ENCODE measurements at places on chromosomes 1 and 21.

GRCh38 chr1:230067419-230067870, 407 bp downstream of the GALNT2 start:
- DNase-seq = no peak

GRCh38 chr1:114627107-114627506, 42.7 kb downstream of the DENND2C start:
- DNase-seq = no peak

DNA sequence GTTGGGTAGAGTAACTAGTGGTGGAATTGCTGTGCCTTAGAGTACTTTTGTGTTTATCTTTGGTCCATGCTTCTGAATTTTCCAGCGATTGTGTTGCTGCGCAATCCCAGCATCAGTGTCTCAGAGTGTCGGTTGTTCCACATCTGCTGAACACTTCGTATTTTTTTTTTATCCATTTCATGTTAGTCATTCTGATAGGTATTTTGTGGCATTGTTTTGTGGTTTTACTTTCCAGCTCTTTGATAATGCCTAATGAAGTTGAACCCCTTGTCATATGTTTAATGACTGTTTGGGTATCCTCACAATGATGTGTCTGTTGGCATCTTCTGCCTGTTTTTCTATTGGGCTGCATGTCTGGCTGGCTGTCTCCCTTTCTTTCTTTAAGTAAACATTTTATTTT, 13.6 kb downstream of the TUFT1 start:
- DNase-seq = no peak

DNA sequence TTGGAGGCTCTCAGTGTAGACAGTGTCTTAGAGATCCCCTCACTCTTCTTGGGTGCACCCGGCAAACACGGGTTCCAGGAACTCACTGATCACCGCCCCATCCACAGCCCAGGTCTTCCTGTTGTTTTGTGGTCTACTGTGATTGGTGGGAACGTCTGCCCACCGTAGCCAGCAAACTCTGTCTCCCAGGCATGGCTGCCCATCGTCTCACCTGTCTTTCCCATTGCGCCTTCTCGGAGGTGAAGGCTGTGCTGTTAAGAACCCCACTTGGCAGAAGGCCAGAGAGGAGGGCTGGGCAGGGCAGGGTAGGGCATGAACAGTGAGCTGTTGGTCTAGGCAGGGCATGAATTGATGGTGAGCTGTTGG, 14.1 kb upstream of the KCNA2 start:
- DNase-seq = no peak

GRCh38 chr1:228394571-228395394, 11.9 kb downstream of the TRIM11 start:
- DNase-seq = no peak

Measured in stimulated activated CD4-positive, alpha-beta T cell treated with anti-CD3 and anti-CD28 coated beads, Interleukin-1b, Interleukin-23, amount 100 ng/mL, for 24 hours (primary cell).